Mesenteric fat pad (tissue), 1 donor: ENCODE measurements at places on chromosomes 7 and 10. TPM values are rescaled to one million over a fixed set of nuclear protein-coding genes. Genes with fewer than 3 reads are reported as not detected.

SFTPA2 gene
- total RNA-seq, result not detected

TUBAL3 gene
- not detected for total RNA-seq

GRCh38 chr10:86108696-86109095 lies 257.9 kb downstream of the GRID1 start:
- peak; percentile 20 for DNase-seq

GRCh38 chr10:133418289-133418993 lies 6.0 kb downstream of the SPRN start:
- no peak for DNase-seq

- no peak for DNase-seq
Observed at GRCh38 chr7:106862317-106863089, 2.6 kb upstream of the PIK3CG start.

DNA sequence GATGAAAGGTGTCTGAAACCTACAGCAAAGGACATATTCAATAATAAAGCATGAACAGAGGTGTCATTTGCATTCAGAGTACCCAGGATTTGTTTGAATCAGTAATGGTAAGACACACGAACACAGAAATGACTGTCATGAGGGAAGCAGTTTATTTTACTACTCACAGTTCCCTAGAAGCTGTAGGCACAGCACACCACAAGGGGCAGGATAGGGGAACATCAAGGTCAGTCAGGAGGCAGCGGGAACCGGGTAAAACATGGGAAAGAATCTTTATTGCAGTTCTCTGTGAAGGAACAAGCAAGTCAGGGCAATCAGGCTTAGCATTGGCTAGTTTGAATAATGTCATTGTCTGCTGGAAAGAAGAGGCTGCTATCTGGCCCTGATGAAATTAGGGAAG lies 70.2 kb upstream of the PDSS1 start:
- no peak for DNase-seq

DNA sequence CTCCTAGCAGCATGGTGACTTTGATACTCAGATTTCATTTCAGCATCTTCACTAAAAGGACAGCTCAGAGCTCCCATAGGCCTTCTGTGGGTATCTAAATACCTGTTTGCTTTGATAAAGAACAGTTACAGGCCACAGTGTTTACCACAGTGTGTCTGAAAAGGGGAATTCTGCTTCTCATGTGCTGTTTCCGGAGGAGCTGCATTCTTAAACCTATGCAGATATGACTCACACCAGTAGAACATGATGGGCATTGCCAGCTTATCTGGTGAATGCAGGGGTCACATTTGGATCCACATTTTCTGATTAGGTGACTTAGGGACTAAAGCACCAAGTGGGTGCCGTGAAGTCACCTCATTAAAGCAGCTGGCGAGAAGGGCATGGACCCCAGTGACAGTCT lies 52.6 kb downstream of the TRRAP start:
- DNase-seq, result no peak

DNA sequence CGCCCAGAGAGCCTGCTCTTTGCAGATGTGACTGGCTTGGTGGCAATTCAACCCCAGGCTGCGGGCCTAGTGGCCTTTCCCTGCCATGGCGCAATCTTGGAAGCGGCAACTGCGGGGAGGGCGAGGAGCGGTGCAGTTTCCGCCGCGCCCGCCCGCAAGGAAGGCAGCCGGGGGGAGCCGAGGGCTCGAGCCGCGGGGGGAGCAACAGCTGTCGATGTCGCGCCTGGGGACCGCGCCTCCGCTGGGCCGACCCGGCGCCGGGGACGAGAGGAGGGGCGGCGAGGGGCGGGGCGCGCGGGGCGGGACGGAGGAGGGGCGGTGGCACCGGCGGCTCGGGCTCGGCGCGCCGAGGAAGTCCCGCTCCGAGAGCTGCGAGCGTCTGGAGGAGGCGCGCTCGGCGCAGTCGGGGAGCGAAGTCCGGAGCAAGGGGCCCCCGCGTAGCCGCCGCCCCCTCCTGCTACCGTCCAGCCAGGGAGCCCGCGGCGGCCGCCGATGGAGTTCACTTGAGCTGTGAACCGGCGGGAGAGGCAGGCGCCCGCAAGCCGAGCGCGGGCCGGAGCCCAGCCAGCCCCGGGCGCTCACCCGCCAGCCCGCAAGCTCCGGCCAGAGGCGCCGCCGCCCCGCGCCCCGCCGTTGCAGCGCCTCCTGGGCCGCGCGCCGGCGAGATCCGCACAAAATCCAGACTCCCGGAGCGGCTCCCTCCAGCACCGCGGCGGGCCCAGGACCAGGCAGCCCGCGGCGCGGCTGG lies 438.1 kb upstream of the GALNT17 start:
- DNase-seq, result peak; percentile 92
